Caudate nucleus (tissue), 63 donors: ENCODE measurements at places on chromosomes 2 and 18.

- DNase-seq: no peak
These were observed 156.7 kb downstream of the EVA1A start for GRCh38 chr2:75403991-75404428.

DNA sequence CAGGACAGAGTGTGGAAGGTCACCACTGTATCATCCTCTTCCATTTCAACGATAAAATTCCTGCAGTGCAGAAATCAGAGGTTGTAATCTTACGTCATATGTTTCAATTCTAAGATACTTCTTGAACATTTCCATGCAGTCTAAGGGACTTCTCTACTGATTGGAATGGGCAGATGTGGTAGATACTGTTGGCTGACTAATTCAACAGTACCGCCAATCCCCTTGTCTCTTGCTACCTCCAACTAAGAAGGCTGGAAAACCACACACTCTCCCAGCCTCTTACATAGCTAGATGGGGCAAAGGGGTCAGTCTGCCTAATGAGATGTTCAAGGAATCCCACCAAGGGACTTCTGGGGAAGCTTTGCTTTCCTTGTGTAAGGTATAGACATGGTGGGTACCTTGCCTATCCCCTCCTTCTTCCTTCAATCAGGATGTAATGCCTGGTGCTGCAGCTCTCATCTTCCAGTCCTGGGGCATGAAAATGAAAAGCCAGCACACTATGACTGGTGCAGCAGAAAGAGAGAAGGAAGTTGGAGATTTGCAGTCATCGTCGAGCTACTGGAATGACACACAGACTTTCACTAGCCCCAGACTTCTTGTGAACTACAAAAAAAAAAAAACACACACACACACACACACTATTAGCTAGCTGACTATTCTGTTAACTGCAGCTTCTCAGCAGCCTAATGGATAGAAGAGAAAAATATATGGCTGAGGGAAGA is 84.1 kb downstream of the ALPK2 start:
- DNase-seq: no peak

- no peak for DNase-seq
These were observed 1.0 kb downstream of the PLEKHB2 start for GRCh38 chr2:131105950-131106801.

DNA sequence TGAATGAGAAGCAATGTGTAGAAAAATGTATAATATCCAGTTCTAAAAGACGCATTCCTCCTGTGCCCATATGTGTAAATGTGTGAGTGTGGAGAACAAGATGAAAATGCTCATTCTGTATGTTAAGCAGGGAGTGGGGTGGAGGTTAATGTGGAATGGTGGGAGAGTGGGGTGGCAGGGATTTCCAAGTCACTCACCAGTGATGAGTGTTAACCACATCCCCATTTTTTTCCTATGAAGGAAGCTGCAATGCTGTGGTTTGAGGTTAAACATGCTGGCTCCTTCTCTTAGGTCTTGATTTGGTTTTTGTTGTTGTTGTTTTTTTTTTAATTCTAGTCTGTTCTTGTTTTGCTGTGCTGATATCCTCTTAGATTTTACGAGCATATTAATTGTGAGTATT is 169.4 kb downstream of the NEDD4L start:
- DNase-seq: no peak

DNA sequence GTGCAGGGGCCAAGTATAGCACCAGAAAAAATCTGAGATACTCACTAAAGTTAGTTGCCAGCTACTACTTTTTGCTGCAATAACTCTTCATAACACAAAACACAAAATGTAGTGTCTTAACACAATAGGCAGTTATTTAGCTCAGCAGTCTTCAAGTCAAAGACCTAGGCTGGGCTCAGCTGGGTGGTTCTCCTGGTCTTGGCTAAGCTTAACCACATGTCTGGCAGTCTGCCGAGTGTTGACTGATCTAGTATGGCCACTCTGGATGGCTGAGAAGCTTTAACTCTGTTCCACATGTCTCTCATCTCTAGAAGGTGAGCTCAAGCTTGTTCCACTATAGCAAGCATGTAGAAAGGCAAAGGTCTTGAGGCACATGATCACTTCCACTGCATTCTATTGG is 451.6 kb downstream of the SOX11 start:
- no peak for DNase-seq

DNA sequence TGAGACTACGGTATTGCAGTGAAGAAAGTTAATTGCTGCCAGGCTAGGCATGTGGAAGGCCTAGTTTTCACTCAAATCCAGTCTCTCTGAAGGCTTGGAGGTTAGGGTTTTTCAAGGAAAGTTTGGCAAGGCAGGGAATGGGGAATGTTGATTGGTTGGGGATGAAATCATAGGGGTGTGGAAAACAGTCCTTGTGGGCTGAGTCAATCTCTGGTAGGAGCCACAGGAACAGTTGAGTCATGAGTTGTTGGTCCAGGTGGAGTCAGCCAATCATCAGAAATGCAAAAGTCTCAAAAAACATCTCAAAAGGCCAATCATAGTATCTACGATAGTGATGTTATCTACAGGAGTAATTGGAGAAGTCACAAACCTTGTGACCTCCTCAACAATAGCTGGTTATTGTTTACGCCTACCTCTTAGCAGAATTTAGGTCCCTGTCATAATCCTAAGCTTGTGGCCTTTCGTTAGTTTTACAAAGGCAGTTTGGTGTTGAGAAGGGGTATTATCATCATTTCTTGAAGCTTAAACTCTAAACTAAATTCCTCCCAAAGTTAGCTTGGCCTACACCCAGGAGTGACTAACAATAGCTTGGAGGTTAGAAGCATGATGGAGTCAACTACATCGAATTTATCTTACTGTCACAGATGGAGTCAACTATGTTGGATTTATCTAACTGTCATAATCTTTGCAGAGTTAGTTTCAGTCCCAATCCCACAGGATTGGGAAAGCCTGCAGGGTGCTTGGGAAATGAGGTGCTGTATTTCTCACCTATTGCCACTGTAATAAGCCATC is 33.7 kb upstream of the APCDD1 start:
- no peak for DNase-seq

DNA sequence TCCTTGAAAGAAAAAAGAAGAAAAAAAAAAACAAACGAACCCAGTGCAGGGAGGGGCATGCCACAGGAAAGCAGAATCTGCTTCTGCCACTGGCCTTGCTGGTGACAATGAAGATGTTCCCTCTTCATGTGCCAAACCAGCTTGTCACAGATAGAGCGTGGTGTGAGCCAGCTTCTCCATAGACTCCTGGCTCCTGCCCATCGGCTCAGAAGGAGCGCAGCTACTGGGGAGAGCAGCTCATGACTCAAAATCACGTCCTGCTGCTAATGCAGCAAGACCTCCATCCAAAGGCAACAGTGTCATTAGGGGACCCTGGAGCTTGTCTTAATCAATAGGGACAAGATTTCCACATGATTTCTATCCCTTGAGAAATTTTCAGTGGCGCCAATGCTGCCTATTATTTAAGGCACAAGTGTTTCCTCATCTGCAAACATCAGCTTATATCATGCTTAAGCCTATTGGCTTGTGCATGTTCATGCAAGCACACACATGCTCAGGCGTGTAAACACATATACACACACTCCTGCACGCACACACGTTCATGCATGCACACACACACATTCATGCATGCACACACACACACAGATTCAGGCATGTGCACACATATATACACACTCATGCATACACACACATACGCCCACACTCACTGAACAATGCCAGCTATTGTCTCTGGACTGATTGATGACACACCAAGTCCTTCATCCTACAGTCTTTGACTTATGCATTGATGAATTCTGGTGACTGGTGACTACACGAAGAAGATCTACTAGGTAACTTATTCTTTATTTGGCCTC is 682.0 kb upstream of the ID2 start:
- DNase-seq: no peak

DNA sequence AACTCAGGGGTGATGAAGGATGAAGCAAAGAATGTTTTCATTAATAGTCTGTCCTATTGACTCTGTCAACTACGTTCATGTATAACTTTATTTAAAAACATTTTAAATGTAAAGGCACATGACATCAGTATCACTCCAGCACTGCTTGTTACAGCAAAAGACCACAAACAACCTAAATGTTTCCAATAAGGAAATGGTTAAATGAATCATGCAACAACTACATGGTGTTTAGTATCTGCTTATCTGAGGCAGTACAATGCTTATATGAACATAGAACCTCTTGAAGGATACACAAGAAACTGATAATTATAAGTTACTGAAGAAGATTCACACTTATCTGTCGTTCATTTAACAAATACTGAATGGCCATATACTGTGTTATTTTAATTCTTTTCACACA is 8.4 kb downstream of the BARD1 start:
- DNase-seq: no peak

- DNase-seq: no peak
These were observed 463 bp upstream of the DNAJB2 start for GRCh38 chr2:219278655-219279150.

GRCh38 chr2:102801858-102802699 is 40.2 kb downstream of the TMEM182 start:
- DNase-seq: no peak

GRCh38 chr18:22311301-22311700 is 106.4 kb downstream of the CTAGE1 start:
- no peak for DNase-seq

DNA sequence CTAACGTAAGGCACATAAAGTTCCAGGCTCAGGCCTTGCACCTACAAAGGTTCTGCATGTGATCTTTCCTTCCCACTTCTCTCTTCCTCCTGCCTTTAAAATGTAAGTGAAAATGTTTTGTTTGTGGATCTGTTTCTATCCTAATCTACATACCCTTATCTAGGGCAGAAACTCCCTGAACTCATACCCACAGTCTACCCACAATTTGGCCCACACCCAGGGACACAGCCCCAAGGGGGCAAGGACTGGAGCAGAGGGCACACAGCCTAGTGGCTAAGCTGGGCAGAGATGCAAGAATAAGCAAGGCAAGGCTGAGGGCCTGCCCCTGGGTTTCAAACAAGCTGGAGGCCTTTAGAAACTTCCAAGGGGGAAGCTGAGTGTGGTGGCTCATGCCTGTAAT is 71.0 kb downstream of the HS1BP3 start:
- DNase-seq: no peak

DNA sequence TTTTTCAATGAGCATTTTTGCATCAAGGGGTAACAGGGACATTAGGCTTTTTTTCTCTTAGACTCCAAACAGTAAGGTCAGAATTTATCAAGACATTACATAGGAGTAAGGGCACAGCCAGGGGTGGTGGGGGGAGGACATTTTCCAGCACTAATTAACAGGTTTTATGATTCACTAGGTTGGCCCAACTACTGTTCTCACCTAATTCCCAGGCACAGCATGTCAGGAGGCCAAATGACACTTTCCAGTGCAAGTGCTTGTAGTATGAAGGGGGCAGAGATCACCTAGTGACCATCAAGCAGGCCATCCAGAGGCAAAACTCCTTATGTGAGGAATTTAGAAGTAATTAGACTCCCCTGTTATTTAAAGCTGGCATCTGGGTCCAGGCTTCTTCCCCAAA is 3.9 kb upstream of the MBD2 start:
- no peak for DNase-seq

DNA sequence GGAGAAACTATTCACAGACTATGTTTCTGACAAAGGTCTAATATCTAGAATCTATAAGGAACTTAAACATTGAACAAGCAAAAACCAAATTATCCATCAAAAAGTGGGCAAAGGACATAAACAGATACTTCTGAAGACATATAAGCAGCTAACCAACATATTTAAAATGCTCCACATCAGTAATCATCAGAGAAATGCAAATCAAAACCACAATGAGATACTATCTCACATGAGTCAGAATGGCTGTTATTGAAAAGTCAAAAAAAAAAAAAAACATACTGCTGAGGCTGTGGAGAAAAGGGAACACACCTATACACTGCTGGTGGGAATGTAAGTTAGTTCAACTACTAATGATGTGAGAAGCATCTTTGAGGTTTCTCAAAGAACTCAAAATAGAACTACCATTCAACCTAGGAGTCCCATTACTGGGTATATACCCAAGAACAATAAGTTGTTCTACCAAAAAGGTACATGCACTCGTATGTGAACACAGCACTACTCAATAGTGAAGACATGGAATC is 220.4 kb upstream of the TFPI start:
- DNase-seq: no peak

- DNase-seq: no peak
These were observed 16.2 kb downstream of the AFF3 start for GRCh38 chr2:100126201-100126600.

DNA sequence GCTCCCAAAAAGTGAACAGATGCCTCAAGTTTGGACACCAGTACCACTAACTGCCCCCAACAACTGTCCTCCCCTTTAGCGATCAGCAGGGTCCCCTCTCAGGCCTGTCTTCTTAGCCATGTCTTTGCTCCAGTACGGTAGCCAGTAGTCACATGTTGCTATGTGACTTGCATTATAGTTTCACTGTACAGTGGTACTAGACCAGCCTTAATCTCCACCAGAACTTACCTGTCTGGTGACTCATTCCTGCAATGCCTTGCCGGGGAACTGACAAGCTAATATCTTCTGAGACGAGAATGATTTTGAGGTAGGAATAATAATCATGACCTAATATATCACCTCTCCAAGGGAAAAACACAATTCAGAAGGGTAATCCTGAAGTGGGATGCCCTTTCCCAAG is 23.7 kb downstream of the ACMSD start:
- no peak for DNase-seq

DNA sequence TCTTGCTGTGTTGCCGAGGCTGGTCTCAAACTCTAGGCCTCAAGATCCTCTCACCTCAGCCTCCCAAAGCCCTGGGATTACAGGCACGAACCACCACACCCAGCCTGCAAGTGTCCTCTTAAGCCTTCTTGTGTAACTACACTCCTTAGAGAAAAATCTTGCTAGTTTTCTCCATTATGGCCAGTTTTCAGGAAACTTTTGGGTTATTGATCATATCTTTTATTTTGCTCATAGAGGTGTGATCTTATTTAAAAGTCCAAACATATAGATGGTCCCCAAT is 2.4 kb downstream of the SOCS6 start:
- DNase-seq: no peak

GRCh38 chr2:27275211-27276150 is at the start of gene DNAJC5G:
Gene DNAJC5G (plus strand): TSS chr2:27275433. CDS start chr2:27276729, 1,296 bp downstream.
- DNase-seq: no peak

DNA sequence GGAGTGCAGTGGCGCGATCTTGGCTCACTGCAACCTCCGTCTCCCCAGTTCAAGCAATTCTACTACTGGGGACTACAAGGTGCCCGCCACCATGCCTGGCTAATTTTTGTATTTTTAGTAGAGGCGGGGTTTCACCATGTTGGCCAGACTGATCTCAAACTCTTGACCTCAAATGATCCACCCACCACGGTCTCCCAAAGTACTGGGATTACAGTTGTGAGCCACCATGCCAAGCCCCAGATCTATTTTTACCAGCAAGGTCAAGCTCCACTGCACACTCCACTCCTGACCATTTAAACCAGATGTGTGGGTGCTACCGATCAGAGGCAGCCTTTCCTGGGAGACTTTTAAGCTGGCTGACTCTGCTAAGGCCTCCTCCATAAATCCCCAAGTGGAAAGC is 67.5 kb upstream of the CD226 start:
- no peak for DNase-seq
